ENCODE measurements at places on chromosomes 4 and X. TPM values are rescaled to one million over a fixed set of nuclear protein-coding genes. Genes with fewer than 3 reads are reported as not detected.

TKTL2 gene
- total RNA-seq, result not detected

CXCL6 gene
- total RNA-seq, result 35.3 TPM

SSX1 gene
- not detected for total RNA-seq

ZFP42 gene
- not detected for total RNA-seq

CTSO gene
- 10.0 TPM for total RNA-seq

CCNQ gene
- total RNA-seq, result 18.8 TPM

F11 gene
- not detected for total RNA-seq

ARL13A gene
- total RNA-seq, result not detected

OR13H1 gene
- not detected for total RNA-seq

MAGEB2 gene
- not detected for total RNA-seq

DNA sequence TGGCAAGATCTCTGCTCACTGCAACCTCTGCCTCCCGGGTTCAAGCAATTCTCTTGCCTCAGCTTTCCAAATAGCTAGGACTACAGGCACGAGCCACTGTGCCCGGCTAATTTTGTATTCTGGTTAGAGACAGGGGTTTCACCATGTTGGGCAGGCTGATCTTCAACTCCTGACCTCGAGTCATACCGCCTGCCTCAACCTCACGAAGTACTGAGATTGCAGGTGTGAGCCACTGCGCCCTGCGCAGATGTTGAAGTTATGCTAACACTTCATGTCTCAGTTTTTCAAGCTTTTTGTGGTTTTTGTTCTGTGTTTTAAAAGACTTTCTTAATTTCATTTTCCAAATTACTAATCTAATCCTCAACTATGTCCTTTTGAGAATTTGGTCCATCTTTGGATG is 154.4 kb upstream of the TLL1 start:
- peaks cover 2% of the 10 kb centered on the region for H3K36me3 ChIP-seq
- H3K27ac ChIP-seq, result no peak overlapping the region
- H3K4me3 ChIP-seq, result no peak overlapping the region
- H3K27me3 ChIP-seq, result no peaks in the 10 kb centered on the region
- DNase-seq, result no peak

- peaks cover 1% of the 10 kb centered on the region for H3K4me1 ChIP-seq
- no peak overlapping the region for H3K4me3 ChIP-seq
- H3K27ac ChIP-seq, result no peak overlapping the region
- DNase-seq, result no peak
- no peaks in the 10 kb centered on the region for H3K36me3 ChIP-seq
Measured at GRCh38 chr4:22688236-22688635, 4.5 kb upstream of the GBA3 start.

GRCh38 chr4:173337463-173337862 is 3.3 kb upstream of the HMGB2 start:
- no peak overlapping the region for H3K4me3 ChIP-seq
- peaks cover 26% of the 10 kb centered on the region for H3K4me1 ChIP-seq
- DNase-seq, result no peak
- no peaks in the 10 kb centered on the region for H3K27me3 ChIP-seq

DNA sequence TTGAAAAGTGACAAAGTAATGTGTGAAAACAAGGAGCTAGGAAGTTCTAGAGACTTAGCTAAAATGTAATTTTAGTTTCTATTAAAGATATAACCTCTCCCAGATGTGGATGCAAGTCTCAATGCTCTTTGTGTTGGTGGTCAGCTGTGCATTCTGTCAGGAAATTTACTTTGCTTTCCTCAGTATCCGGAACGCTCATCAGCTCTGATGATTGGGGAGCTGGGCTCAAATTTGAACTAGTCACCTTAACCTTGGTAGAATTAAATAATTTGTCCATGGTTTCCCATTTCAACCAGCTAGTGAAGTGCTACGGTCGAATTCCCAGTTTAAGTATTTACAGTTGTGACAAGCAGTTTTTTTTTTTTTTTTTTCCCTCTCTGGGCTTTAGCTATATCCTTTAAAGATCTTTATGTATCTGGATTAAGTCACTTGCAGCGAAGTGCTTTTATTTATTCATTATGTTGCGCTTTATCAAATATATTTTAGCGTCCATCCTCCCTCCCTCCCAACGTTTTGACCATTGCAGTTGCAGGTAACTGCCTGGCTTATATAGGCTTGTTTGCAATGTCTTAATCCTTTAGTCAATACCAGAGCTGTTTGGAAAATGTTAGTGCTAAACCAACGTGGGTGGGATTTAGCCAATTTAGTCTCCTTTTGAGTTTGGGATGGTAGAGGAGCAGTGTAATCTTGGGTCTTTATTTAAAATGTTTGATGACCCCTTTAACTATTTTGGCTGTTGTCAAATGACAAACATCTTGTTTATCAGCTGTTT is 2.1 kb downstream of the OGT start:
- peak overlapping the region; percentile 92 for H3K4me3 ChIP-seq
- peaks cover 6% of the 10 kb centered on the region for H3K36me3 ChIP-seq
- H3K4me1 ChIP-seq, result peaks cover 47% of the 10 kb centered on the region
- peak overlapping the region; percentile 90 for H3K27ac ChIP-seq

DNA sequence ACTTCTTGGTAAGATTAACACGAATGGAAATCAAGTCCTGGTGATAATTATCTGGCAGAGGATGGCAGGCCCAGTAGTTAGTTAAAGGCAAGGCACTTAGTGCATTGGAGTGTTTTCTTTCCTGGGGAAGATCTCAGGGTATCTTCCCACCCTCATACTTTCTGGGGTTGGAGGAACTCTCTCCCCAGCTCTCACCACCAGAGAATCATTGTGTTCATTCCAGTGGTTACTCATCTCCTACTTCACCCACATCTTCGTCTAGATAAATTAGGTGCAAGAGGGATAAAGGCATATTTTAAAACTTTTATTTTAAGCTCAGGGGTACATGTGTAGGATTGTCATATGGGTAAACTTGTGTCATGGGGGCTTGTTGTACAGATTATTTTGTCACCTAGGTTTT is 67.5 kb upstream of the SH3RF1 start:
- no peak for DNase-seq
- H3K4me3 ChIP-seq, result no peak overlapping the region
- H3K27ac ChIP-seq, result no peak overlapping the region
- H3K4me1 ChIP-seq, result peaks cover 11% of the 10 kb centered on the region
- no peaks in the 10 kb centered on the region for H3K27me3 ChIP-seq

DNA sequence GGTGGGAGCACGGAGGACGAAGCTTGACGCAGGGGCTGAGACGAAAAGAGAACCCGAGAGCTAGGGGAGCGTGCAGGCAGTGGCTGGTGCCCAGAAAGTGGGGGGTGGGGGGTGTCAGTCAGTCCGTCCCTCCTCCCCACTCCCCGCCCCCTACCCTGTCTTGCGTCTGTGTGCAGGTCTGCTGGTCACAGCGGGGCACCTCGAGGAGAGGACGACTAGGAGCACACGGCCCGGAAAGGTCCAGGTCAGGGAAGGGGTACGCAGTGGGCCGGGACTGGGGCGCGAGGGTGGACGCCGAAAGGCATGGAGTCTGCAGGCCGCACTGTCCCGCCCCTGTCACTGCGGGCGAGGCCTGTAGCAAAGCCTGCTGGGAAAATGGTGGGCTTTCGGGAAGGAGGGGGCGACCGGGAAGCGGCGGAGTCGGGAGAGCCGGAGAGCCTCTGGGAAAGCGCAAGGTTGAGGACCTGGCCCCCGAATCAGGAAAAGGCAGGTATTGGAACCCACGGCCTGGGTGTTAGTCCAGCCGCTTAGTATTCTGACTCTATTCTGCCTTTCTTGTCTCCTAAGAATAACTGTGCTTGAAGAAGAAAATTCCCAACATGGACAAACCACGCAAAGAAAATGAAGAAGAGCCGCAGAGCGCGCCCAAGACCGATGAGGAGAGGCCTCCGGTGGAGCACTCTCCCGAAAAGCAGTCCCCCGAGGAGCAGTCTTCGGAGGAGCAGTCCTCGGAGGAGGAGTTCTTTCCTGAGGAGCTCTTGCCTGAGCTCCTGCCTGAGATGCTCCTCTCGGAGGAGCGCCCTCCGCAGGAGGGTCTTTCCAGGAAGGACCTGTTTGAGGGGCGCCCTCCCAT is 769 bp downstream of the TCEAL1 start:
- H3K27me3 ChIP-seq, result no peaks in the 10 kb centered on the region
- peak overlapping the region; percentile 79 for H3K4me3 ChIP-seq
- no peak for DNase-seq
- no peaks in the 10 kb centered on the region for H3K36me3 ChIP-seq
- H3K4me1 ChIP-seq, result peaks cover 7% of the 10 kb centered on the region

DNA sequence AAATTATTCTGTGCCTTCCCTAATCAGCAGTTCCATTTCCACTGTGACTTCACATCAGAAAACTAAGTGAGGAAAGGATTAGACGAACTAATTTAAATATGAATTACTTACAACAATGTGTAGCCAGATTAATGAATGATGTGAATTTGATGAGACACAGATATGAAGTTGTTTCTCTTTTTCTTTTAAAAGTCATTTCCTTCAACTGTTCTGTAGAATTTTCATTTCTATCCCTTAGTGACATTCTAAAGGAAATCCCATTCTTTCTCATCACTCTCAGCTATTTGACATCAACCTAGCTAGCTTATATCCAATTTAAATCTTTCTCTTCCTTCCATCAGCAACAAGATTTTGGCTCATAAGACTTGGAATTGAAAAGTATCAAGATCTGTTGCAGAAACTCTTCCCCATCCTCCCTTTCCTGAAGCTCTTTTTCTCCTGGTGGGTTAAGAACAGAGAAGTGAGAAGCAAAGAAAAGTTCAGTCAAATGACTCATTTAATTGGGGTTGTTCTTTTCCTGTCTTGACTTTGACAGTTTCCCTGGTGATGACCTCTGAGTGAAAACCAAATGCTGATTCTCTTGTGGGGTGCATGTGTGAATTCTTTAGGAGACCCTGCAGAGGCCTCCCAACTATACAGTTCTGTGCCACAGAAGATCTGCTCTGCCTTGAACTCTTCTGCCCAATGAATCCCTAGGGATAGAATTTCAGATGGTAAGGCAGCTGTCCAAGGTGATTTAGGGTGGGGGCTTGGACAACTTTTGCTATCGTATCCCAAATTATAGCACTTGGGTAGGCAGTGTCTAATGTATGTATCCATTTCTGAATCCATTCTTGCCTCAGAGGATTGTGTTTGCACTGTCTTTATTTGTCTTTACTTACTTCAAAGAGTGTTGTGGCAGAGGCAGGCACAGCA is 232.5 kb upstream of the GPRIN3 start:
- no peak for DNase-seq
- H3K4me1 ChIP-seq, result no peaks in the 10 kb centered on the region
- H3K27ac ChIP-seq, result no peak overlapping the region
- H3K36me3 ChIP-seq, result no peaks in the 10 kb centered on the region
- H3K4me3 ChIP-seq, result no peak overlapping the region

- no peak overlapping the region for H3K27ac ChIP-seq
- no peak overlapping the region for H3K4me3 ChIP-seq
- H3K27me3 ChIP-seq, result peaks cover 45% of the 10 kb centered on the region
- peaks cover 5% of the 10 kb centered on the region for H3K4me1 ChIP-seq
- DNase-seq, result peak; percentile 64
Measured at GRCh38 chr4:7393601-7394575, 40.8 kb downstream of the PSAPL1 start.

DNA sequence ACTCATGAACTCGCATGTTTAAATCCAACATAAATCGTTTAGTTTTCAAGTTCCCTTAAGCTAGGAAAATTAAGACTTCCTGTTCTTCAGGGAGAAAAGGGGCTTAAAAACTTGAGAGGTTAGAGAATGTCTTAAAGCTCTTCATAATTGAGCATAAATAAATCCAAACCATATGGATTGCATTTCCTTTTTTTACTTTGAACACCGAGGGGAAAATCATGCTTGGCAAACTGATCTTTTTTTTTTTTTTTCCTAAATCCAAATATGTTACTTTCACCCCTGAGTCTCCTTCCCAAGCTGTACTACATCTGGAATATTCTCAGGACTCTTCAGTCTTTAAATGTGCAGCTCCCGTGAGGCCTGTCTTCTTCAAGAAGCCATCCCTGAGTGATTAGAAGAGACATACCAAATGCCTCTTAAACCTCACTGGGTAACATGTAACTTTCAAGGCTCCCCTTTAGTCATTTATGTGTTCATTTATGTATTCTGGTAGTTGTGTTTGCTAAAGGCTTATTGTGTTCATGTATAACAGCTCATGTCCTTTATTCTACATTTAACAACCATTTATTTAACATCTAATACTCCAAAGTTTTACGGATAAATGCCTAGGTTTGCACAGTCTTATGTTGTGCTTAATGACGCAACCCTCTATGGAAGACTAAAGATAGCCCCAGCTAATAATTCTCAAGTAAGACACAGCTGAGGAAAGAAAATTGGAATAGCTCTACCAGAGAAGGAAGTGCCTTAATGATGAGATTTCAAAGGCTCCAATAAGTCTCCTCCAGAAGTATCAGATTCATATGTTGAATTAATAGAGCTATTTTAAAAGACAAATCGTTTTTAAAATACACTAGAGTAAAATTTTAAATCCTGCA is 107.0 kb downstream of the AGTR2 start:
- no peak for DNase-seq
- H3K27me3 ChIP-seq, result no peaks in the 10 kb centered on the region
- H3K4me1 ChIP-seq, result peaks cover 17% of the 10 kb centered on the region
- no peaks in the 10 kb centered on the region for H3K36me3 ChIP-seq
- H3K4me3 ChIP-seq, result no peak overlapping the region

DNA sequence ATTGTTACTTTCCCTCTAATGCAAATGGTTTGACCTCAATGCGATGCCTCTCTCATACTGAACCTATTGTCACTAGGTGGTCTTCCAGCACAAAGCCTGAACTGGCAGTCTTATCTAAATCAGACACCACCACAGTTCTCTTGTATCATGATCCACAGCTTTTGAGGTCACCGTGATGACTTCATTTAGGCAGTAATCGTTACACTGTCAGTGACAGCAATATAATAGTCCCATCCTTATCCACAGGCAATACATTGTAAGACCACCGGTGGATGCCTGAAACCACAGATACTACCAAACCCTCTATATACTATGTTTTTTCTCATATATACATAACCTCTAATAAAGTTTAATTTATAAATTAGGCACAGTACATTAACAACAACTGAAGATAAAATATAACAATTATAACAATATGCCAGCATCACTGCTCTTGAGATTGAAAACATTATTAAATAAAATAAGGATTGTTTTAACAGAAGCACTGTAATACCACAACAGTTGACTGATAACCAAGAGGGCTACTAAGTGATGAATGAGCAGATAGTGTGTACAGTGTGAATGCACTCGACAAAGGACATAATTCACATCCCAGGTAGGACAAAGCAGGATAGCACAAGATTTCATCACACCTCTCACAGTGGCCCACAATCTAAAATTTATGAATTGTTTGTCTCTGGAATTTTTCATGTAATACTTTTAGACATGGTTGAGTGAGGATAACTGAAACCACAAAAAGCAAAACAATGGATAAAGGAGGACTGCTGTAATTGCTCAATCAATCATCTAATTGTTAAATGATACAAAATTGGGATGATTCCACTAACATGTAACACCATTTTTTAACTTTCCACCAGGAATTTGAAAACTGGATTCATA is 419.4 kb downstream of the CENPC start:
- H3K4me3 ChIP-seq, result no peak overlapping the region
- H3K4me1 ChIP-seq, result peaks cover 10% of the 10 kb centered on the region
- no peaks in the 10 kb centered on the region for H3K36me3 ChIP-seq
- no peak for DNase-seq
- H3K27ac ChIP-seq, result no peak overlapping the region

- H3K36me3 ChIP-seq, result no peaks in the 10 kb centered on the region
- DNase-seq, result no peak
- H3K4me1 ChIP-seq, result no peaks in the 10 kb centered on the region
- H3K4me3 ChIP-seq, result no peak overlapping the region
- no peaks in the 10 kb centered on the region for H3K27me3 ChIP-seq
Measured at GRCh38 chr4:185945252-185945651, 123.7 kb upstream of the TLR3 start.
